ENCODE measurements at places on chromosomes 16 and 17.

- DNase-seq: no peak
These were observed 2.8 kb downstream of the SHMT1 start for GRCh38 chr17:18360518-18360917.

DNA sequence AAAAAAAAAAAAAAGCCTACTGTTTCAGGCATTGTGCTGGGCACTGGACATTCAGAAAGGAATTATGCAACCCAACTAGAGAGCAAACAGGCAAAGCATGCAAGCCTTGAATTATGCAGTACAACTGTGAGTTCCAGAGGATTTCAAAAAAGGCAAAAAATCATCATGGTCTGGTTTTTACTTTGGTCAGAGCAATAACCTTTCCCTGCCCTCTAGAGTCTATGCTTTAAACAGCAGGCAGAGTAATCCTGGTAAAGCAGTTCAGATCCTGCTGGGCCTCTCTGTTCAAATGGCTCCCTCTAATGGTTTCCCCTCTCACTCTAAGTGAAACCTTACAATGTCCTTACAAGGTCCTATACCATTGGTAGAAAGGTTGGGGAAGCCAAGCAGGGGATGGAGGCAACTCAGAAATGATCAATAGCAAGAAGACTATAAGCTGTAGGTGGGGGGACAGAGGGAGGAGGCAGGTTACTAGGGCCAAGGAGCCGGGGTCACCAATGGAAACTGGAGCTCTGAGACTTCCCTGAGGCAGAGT is 4.6 kb upstream of the TAF15 start:
- peak; percentile 95 for DNase-seq

- DNase-seq: no peak
These were observed 7.3 kb upstream of the IL34 start for GRCh38 chr16:70638814-70639792.

- DNase-seq: peak; percentile 84
These were observed 90.7 kb downstream of the TIMM22 start for GRCh38 chr17:1087381-1088241.

DNA sequence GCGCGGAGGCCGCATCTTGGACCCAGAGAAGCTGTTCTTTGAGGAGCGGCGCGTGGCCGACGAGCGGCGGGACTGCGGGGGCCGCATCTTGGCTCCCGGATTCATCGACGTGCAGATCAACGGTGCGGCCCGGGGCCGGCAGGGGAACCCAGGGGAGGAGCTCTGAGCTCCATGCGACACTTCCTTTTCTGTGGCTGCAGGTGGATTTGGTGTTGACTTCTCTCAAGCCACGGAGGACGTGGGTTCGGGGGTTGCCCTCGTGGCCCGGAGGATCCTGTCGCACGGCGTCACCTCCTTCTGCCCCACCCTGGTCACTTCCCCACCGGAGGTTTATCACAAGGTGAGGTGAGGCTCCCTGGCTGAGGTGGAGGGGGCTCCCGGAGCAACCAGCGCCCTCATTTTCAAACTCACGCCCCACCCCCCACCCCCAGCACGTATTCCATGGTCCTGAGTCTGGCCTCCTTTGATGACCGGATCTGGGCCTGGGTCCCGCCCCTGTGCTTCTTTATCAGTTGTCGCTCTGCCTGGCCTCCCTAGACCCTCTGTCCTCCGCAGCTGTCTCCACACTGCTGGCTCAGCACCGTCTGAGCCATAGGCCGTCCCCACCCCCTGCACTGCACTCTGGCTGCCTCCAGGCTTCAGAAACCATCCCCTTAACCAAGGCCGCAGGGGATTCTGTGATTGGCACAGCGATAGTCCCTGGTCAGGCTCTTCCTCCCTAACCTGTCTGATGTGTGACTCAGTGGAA is 787 bp downstream of the AMDHD2 start:
- peak; percentile 43 for DNase-seq

DNA sequence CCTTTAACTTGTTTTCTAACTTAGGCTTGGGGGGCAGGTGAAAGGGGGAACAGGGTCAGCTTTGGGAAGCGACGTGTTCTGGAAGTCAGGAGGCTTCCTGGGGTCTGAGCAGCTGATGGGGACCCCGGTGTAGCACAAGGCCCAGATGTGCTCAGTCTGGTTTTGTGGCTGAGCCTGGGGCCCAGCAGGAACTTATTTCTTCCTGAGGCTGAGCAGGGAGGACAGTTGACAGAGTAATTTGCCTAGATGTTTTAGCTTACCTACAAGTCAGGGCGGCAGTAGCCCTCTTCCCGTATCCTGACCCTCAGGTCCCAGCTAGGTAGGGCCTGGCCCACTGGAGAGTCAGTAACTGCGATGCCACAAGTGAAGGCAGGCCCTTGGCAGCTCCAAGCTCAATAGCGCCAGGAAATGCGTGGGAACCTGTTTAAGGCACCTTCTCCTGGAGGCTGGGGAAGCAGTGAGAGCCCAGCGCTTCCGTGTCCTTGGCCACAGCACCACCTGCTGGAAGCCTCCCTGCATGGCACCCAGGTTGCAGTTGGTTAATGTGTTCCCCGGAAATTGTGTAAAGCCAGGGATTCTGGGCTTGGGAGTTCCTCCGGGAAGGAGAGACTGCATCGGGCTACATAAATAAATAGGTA is 5.2 kb downstream of the CCR7 start:
- peak; percentile 94 for DNase-seq

DNA sequence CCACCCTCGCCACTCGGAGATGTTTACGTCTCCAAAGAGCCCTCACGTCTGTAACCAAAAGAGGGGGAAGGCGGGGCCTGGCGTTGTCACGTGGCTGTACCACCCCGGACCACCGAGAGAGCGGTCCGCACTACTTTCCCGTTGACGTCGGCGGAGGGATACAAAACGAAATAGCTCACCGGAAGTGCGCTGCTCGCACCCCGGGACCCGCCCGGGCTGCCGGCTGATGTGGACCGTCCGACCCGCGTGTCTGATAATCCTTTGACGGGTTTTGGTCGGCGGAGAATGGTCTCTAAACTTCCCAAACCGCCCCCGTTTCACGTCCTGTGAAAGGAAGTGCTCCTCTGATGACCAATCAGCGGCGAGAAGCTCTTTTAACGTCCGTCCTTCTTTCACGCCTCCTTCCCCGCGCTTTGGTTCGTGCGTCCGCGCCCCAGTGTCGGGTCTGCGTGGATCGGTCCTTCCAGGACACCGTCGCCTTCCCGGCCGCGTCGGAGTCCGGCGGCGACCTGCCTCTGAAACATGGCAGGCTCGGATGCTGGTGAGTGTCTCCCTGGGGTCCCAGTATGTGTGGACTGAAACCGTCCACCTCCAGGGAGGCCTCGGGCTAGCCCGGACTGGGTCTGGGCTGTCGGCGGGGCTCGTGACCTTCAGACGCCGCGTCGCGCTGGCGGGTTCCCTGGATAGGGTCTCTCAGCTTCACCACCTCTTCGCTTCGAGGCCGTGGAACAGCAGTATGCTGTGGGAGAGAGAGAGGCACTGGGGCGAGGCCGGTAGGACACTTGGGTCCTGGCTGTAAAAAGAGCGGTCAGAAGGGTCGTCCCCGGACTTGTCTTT is at the start of gene CEP95:
CEP95 (plus strand) TSS at position 402 of the 837 bp plus-strand sequence; CDS start at position 523, 121 bp downstream.
- peak; percentile 98 for DNase-seq

GRCh38 chr16:2953706-2954627 is 10.1 kb upstream of the KREMEN2 start:
- no peak for DNase-seq

DNA sequence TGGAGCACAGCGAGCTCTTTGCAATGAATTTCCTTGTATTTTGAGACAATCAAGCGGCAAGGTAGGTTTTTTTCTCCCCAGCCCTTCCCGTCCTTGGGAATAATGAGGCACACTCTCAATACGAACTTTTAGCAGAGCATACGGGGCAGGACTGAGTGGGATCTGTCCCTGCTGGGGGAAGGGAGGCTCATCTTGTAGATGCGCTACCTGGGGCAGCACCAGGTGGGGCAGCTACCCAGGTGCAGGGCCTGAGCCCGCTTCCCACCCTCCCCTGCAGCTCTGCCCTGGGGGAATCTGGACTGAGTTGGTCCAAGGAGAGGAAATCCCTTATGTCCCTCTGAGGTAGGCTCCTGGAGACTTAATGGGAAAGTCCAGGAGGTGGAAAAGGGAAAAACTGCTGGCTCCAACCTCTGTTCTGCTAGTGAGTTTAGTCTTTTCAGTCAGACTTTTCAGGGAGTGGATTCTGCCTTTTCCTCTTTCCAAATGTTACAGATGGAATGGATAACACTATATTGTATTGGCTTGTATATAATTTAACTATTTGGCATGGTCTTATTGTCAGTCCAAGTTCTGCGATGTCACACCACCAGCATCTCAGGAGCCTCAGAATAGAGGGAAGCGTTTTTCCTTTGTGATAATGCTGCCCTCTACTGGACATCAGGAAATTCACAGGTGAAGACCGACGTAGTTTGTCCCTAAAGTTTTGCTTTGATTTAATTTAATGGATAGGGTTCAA is 9.6 kb upstream of the CES1 start:
- DNase-seq: peak; percentile 69

- peak; percentile 37 for DNase-seq
These were observed 439 bp downstream of the TRIM25 start for GRCh38 chr17:56913353-56913866.

GRCh38 chr16:4486126-4486893 is 10.1 kb downstream of the HMOX2 start:
- DNase-seq: no peak

DNA sequence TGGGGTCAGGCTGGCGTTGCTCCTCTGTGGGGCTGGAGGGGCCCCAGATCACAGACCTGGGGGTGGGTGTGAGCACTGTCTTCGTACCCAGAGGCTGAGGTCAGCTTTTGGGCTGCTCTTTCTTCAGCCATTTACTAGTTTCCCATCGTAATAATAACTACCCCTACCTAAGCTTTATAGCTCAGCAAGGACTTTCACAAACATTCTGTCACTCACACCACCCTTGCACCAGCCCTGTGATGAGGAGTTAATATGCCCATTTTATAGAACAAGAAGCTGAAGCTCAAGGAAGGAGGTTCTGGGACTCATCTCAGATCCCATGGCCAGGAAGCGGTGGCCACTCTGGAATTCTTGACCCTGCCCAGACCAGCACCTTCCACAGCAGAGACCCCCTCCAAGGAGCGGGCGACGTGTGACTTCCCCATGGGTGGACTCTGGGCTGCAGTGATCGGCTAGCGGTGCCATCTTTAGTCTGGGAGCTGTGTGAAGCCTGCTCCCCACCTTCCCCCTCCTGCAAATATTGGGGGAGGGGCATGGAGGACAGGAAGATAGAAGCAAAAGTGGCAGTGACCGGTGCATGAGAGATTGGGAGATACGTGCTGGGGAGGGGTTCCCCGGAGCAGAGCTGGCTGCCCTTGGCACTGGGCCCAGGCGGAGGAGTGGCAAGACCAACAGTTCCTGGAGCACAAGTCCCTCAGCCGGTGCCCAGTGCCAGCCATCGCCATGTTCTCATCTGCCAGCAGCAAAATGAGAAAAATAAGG is 81.8 kb upstream of the TOB1 start:
- peak; percentile 24 for DNase-seq

DNA sequence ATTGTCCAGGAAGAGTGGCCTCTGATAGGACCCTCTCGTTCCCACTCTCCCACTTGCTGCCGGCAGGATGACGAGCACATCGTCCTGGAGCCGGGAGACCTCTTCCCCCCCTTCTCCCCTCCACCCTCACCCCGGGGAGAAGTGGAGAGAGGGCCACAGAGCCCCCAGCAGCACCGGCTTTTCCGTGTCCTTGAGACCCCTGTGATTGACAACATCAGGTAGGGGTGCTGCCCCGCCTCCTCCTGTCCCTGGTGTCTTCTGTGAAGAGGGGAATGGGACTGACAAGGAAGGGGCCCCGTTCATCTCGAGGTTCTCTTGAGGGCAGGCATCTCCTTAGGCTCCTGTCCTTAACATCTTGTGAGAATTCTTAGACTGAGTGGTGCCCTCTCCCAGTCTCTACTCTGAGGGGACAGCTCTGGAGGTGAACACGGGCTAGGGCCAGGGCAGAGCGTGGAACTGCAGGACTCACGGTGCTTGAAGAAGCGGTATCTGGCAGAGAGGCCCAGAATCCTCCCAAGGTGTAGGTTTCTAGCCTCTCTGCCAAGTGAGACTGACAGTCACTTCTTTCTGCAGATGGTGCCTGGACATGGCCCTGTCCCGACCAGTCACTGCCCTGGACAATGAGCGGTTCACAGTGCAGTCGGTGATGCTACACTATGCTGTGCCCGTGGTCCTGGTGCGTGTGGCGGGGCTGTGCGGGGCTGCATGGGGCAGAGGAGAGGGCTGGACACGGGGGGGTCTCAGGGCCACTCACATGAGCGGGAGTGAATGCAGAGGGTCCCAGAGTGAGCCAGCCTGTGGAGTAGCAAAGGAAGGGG is 26.4 kb downstream of the CASKIN2 start:
- no peak for DNase-seq

DNA sequence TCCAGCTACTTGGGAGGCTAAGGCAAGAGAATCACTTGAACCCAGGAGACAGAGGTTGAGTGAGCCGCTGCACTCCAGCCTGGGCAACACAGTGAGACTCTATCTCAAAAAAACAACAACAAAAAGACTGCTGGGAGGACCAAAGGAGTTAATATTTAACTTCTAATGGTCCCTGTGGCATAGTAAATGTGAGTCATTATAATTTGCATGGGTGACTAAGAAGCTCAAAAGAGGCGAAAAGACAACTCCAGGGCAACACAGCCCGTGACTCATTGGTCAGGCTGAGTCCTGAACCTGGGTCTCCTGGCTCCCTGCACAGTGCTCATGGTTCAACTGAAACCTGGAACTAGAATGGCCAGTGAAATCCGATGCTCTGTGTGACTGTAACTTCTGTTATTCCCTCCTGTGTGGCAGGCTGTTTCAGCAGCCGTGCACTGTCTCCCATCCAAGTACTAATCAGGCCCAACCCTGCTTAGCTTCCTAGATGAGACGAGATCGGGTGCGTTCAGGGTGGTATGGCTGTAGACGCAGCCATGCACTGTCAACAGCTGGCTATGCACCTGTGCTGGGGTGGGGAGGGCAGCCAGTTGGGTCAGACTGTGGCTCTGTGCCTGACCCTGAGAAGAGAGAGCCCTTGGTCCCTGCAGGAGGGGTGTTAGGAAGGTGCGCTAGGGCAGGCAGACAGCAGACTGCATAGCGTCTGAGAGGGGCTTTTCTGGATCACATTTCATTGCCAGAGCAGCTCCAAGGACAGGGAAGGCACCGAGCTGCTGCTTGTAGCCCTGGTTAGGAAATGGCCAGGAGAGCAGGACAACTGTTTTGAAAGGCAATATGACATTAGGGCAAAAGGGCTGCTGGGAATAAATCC is 14.5 kb upstream of the GPRC5C start:
- DNase-seq: no peak

DNA sequence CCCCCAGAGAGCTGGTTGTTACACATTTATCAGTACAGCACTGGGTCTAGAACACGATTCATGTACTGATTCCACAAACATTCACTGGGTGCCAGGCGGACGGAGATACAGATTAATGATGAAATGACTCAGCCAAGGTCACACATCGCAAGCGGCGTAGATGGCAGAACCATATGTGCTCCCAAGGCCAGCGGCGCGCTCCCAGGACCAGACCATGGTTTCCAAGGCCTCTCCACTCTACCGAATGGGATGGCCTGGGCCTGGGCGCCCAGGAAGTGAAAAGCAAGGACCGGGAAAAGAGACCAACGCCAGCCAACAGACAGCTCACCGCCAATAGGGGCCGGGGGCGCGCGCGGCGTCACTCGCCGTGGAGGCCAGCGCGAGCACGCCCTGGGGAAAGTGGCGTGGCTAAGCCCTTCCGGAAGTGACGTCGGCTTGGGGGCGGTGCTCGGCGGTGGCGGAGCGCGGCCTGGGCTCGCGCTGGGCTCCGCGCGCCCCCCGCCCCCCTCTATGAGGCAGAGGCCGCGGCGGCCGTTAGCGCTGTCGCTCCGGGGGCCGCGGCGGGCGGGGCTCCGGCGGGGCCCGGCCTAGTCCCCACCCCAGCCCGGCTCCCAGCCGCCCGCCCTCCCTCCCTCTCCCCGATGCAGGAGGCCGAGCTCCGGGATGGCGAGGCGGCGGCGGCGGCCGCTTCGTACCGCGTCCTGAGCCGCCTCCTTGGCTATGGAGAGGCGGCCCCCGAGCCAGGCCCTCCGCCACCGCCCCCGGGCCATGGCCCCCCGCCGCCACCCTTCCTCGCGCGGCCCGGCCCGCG is at the start of gene SOCS7:
SOCS7 (plus strand) TSS at position 433 of the 811 bp plus-strand sequence; CDS start at position 642, 209 bp downstream.
- DNase-seq: peak; percentile 94
